Activated CD4-positive, alpha-beta memory T cell treated with anti-CD3 and anti-CD28 coated beads for 36 hours (primary cell): ENCODE measurements at places on chromosomes 13 and 19. TPM values are rescaled to one million over a fixed set of nuclear protein-coding genes. Genes with fewer than 3 reads are reported as not detected.

Gene VSIG10L
- total RNA-seq, result 3.2 TPM

Gene EPSTI1
- 21.1 TPM for total RNA-seq

Gene NCR1
- not detected for total RNA-seq

Gene LRG1
- total RNA-seq, result 0.92 TPM

Gene DAND5
- total RNA-seq, result 0.12 TPM

Gene ZNF99
- not detected for total RNA-seq

Gene IGFL1
- total RNA-seq, result not detected

Gene KIR3DL1
- total RNA-seq, result not detected

Gene IFNL1
- 1.2 TPM for total RNA-seq

Gene CYP2A7
- total RNA-seq, result not detected

Gene GPR4
- not detected for total RNA-seq

Gene IGFLR1
- 90.1 TPM for total RNA-seq

Gene ZNF211
- total RNA-seq, result 8.3 TPM

Gene PROZ
- total RNA-seq, result not detected

Gene TMEM150B
- not detected for total RNA-seq

Gene NUMBL
- total RNA-seq, result 14.8 TPM

Gene SIX5
- 2.4 TPM for total RNA-seq

Gene SIAH3
- total RNA-seq, result 0.07 TPM

Gene USHBP1
- total RNA-seq, result 0.24 TPM

Gene LSM7
- total RNA-seq, result 137 TPM

Gene PLIN4
- 0.02 TPM for total RNA-seq

Gene F10
- total RNA-seq, result not detected

Gene DNAAF3
- total RNA-seq, result not detected

Gene DMKN
- 2.4 TPM for total RNA-seq

Gene NPAS1
- total RNA-seq, result not detected

Gene SPACA7
- not detected for total RNA-seq

Gene ZNF677
- 4.9 TPM for total RNA-seq

Gene CERS4
- 24.3 TPM for total RNA-seq

Gene CADM4
- total RNA-seq, result 0.57 TPM

Gene TLE2
- 9.9 TPM for total RNA-seq

Gene ZNF850
- 6.7 TPM for total RNA-seq

Gene OVOL3
- total RNA-seq, result not detected

Gene FFAR1
- 0.12 TPM for total RNA-seq

Gene DNMT1
- total RNA-seq, result 356 TPM
